ENCODE measurements at places on chromosomes 4 and X. TPM values are rescaled to one million over a fixed set of nuclear protein-coding genes. Genes with fewer than 3 reads are reported as not detected.

GRCh38 chr4:22508376-22508775, 7.5 kb downstream of the ADGRA3 start:
- H3K27ac ChIP-seq = no peak overlapping the region
- H3K27me3 ChIP-seq = no peaks in the 10 kb centered on the region
- H3K4me3 ChIP-seq = no peak overlapping the region
- H3K4me1 ChIP-seq = peaks cover 21% of the 10 kb centered on the region
- peaks cover 35% of the 10 kb centered on the region for H3K36me3 ChIP-seq

SMR3B gene
- not detected for total RNA-seq

- H3K36me3 ChIP-seq = peaks cover 4% of the 10 kb centered on the region
- no peak overlapping the region for H3K4me3 ChIP-seq
- H3K27ac ChIP-seq = peak overlapping the region; percentile 18
These were observed 9.9 kb downstream of the TNIP2 start for GRCh38 chr4:2745981-2746806.

DNA sequence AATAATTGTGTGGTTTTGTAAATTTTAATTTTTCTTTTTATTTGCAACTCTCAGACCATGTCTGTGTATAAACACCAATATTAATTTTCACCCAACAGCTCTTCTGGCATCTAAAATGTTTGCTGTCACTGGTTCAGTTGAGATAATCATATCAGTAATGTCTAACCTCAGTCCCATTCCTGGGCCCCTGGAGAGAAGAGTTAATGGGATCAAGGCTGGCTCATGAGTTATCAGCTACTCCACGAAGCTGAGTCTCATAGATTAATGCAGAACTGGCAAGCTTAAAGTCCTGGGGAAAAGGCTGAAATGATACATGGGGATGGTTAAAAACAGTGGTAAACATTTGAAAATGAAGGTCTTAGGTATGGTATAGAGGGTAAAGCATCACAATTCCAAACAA, 28.4 kb upstream of the TSPAN5 start:
- no peak overlapping the region for H3K27ac ChIP-seq
- H3K27me3 ChIP-seq = no peaks in the 10 kb centered on the region
- H3K4me1 ChIP-seq = peaks cover 5% of the 10 kb centered on the region
- no peak overlapping the region for H3K4me3 ChIP-seq

GRCh38 chrX:27840881-27841280, 33.1 kb downstream of the MAGEB10 start:
- no peak overlapping the region for H3K4me3 ChIP-seq
- no peaks in the 10 kb centered on the region for H3K4me1 ChIP-seq
- no peaks in the 10 kb centered on the region for H3K36me3 ChIP-seq
- no peak for DNase-seq

DNA sequence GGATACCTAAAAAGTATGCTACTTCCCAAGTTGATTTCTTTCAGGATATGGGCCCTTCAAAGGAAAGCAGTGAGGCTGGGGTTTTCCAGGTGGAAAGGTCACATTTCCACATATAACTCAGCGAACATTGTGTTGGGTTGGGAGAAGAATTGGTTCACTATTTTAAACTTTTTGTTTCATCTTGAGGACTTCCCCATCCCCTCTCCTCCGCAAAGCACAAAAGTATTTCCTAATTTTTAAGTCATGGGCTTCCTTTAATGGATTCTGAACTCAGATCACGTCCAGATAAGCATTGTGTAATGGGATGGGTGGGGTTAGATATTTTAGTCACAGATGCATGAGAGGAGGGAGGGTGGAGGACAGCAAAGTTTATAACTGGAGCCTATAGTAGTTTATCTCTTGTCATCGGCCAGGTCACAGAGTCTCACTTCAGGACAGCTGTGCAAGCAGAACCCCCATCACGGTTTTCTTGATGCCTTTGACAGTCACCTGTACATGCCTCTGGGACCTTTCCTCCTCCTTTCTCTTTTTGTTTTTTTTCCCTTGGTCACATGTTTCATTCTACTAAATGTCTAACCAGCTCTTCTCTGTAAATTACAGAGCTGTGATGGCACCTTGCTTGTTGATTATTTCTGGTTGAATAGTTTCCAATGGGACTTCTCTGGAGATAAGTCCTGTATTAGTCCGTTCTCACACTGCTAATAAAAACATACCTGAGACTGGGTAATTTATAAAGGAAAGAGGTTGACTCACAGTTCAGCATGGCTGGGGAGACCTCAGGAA, 115.4 kb downstream of the PTTG2 start:
- no peak for DNase-seq
- H3K27me3 ChIP-seq = no peaks in the 10 kb centered on the region
- peak overlapping the region; percentile 24 for H3K4me3 ChIP-seq
- peak overlapping the region; percentile 65 for H3K27ac ChIP-seq

GAGE12E gene
- total RNA-seq = not detected

DNA sequence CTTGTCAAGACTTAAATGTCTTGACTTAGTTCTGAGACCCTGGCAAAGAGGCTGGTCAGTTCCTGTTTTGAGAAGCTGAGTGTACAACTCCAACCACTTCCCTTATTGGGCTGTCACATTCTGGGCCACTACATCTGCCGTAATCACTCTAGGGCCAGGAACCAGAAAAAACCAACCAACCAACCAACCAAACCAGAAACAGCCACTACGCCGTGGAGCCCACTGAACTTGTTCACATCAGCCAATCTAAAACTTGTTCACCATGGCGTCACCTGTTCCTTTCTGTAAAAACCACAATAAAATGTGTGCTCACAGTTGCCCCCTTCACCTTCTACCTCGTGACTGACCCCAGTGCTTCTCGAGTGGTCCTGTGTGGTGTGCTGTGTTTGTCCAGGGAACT, 107.3 kb downstream of the JADE1 start:
- H3K4me1 ChIP-seq = no peaks in the 10 kb centered on the region
- no peaks in the 10 kb centered on the region for H3K27me3 ChIP-seq
- peaks cover 4% of the 10 kb centered on the region for H3K36me3 ChIP-seq
- no peak overlapping the region for H3K27ac ChIP-seq

DNA sequence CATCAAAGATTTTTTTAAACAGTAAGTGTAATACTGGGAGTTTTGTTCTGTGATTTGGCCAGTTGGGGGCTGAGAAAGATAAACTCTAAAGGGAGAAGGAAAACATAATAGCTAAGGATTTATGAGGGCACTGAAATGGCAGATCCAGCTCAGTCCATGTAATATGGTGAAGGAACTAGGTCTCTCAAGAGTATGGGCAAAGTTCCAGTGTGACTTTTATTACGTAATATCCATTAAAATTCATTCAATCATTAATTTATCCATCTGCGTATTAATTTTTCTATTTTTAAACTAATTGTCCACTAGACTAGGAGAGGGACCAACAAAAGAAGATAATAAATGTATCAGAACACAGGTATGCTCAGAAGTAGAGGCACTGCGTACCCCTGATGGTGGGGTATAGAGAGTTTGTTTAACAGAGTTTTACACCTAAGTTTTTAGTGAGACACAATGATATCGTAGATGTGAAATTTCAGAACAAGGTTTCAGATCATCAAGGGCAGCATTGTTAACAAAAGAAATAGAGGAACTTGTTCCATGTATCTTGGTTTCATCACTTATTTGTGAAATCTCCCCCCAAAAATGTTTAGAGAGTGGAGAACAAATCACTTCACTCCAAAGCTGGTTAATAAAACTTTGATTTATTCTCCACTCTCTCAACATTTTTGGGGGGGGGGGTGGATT, 351.1 kb downstream of the GRXCR1 start:
- no peak overlapping the region for H3K4me3 ChIP-seq
- H3K27me3 ChIP-seq = no peaks in the 10 kb centered on the region
- H3K4me1 ChIP-seq = no peaks in the 10 kb centered on the region
- H3K36me3 ChIP-seq = no peaks in the 10 kb centered on the region
- DNase-seq = no peak
- no peak overlapping the region for H3K27ac ChIP-seq

TMEM144 gene
- total RNA-seq = 12.8 TPM

DNA sequence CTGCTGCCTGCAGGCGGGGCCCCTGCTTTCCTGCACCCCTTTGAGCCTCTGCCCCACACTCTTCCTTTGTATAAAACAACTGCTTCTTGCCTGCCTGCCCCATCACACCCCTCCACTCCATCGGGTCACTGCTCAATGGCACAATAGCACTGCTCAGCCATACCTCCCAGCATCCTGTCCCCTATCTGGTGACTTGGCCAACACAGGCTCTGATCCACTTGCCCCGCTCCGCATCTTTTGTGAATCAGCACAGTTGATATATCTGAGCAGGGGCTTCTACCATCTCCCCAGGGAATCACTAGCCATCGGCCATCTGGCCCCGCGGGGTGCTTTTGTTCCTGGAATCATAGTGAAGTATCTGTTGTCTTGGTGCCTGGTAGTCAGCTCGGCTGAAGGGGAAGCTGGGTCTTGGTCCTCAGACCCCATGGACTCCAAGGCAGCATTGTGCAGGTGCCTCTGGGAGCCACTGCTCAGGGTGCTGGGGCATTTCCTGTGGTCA, 45.3 kb downstream of the MAP7D3 start:
- H3K36me3 ChIP-seq = no peaks in the 10 kb centered on the region
- no peak overlapping the region for H3K27ac ChIP-seq
- no peak for DNase-seq
- H3K4me3 ChIP-seq = no peak overlapping the region

ZCCHC18 gene
- total RNA-seq = 2.6 TPM

GRCh38 chr4:72076562-72076961, 44.8 kb downstream of the NPFFR2 start:
- no peak for DNase-seq
- no peaks in the 10 kb centered on the region for H3K27me3 ChIP-seq
- H3K36me3 ChIP-seq = no peaks in the 10 kb centered on the region
- peaks cover 4% of the 10 kb centered on the region for H3K4me1 ChIP-seq

GRCh38 chr4:152257601-152258066, 278.3 kb downstream of the FBXW7 start:
- no peak overlapping the region for H3K4me3 ChIP-seq
- no peak overlapping the region for H3K27ac ChIP-seq
- H3K4me1 ChIP-seq = peaks cover 14% of the 10 kb centered on the region
- DNase-seq = no peak

- H3K27me3 ChIP-seq = no peaks in the 10 kb centered on the region
- peaks cover 6% of the 10 kb centered on the region for H3K4me1 ChIP-seq
- H3K27ac ChIP-seq = no peak overlapping the region
- no peak for DNase-seq
These were observed 54.7 kb upstream of the RBM47 start for GRCh38 chr4:40684404-40684803.

DNA sequence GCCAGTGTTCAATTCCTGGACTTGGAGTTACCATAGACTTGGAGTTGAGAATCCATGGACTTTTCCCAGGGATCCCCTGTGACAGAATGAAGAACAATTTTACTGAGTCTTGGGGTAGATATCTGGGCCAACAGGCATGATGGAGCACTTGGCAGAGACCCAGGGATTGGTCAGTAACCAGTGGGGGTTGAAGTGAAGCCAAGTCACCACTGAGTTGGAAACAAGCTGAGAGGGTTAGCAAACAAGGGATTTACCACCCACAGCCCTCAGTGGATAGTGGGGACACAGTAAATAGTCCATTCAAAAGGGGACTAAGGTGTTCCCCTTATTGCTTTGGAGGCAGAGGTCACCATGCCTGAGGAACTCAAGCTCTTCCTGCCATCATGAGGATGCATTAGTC, 281.7 kb downstream of the PPP1R2C start:
- H3K27me3 ChIP-seq = no peaks in the 10 kb centered on the region
- H3K4me3 ChIP-seq = no peak overlapping the region
- DNase-seq = no peak
- H3K27ac ChIP-seq = no peak overlapping the region

TMLHE gene
- total RNA-seq = 18.5 TPM

DNA sequence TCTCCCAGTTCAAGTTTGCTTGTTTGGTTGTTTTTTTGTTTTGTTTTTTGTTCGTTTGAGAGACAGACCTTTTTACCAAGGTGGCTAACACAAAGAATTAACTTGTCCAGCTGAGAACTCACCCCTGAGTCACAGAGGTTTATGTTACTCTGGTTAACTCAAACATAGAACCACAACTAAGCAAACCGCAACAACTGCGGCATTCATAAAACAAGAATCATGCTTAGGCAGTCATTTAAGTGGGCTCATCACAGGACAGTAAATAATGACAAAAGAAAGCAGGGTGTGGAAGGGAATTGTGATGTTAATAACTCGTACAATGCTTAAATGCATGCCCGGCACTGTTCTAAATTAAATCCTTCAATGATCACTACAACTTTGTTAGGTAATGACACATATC, 24.7 kb upstream of the IL13RA1 start:
- DNase-seq = no peak
- no peak overlapping the region for H3K27ac ChIP-seq
- H3K36me3 ChIP-seq = no peaks in the 10 kb centered on the region
- H3K4me1 ChIP-seq = no peaks in the 10 kb centered on the region

GRCh38 chrX:97895751-97896150, 1012.0 kb downstream of the RPA4 start:
- no peak for DNase-seq
- no peak overlapping the region for H3K4me3 ChIP-seq
- no peaks in the 10 kb centered on the region for H3K27me3 ChIP-seq
- no peaks in the 10 kb centered on the region for H3K36me3 ChIP-seq
- H3K4me1 ChIP-seq = no peaks in the 10 kb centered on the region

FGD1 gene
- total RNA-seq = 23.9 TPM

All from type B pancreatic cell (in vitro differentiated cells).